ENCODE measurements at places on chromosomes 7 and 10.

- DNase-seq: no peak
These were observed 3.2 kb downstream of the VCL start for GRCh38 chr10:74000892-74001669.

DNA sequence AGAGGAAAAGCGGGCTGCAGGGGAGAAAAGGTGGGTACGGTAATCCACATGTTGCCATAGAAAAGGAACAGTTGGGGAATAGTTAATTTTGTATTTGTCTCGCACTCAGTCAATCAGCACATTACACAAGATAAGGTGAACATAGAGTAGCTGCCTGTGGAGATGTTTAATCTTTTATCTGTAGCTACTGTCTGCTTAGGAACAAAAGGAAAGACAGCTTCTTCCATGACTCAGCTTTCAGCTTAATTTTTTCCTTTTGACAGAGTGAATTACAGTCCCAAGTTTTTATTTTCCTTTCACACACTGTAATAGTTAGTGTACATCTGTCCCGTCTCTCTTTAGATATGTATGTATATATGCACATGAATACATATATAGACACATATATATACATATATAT lies 39.3 kb upstream of the PODXL start:
- DNase-seq: no peak

- no peak for DNase-seq
These were observed 50.2 kb downstream of the LOXL4 start for GRCh38 chr10:98217801-98218200.

DNA sequence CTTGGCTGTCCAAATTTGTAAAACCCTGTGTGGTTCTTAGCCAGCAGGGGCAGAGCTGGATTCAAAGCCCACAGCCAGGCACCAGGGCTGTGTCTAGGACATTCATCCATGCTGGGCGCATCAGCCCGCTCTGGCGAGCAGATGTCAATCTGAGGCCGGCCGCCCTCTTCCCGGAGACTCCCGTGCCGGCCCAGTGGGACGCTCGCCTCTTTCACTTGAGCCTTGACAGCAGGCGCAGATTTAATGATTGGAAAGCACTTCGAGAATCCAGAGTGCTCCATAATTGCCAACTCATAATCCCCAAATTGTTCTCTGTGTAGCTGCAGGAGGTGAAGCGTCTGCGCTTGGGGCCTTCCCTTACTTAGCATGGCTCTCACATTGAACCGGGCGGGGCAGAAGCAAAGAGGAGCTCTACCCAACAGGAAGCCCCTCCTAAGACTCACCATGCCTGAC lies 36.7 kb downstream of the SLIT1 start:
- DNase-seq: no peak

DNA sequence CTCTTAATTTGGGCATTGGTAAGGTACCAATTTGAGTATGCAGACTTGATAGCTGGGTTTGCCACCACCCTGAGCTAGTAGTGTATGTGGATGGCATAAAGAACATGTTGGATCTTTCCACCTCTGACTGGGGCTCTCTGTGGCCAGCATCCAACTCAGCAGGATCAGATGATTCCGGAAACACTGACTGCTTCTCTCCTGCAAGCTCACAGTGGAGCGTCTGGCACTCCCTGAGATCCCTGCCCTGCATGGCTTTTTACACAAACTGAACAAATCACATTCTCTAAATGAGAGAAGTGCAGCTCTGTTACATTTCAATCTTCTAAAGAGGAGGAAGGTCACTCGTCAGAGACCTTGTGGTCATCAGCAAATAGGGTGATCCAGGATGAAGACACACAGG lies 1057.5 kb downstream of the NRG3 start:
- no peak for DNase-seq

- no peak for DNase-seq
These were observed 56.5 kb downstream of the KIAA1549 start for GRCh38 chr7:138924501-138925225.

DNA sequence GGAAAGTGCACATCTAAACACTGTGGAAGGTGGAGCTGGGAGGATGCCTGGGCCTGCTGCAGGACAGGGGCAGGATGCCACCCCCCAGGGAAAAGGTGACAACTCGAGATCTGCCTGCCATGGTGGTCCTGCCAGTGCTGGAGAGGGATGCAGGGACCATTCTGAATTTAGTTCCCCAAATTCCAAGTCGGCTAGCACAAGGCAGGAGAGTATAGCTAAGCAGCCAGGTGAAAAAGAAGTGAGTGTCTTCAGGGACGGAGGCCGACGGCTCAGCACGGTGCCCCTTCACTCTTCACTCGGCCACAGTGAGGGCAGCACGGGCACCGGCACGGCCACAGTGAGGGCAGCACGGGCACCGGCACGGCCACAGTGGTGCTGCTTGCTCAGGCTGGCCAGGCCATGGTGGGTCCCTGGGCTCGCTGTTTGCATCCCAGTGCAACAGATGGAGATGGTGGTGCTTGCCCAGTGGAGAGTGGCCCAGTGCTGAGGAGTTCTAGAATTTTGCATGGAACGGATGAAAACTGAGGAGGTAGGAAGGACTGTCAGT lies 161.3 kb upstream of the SHH start:
- no peak for DNase-seq

GRCh38 chr10:30062090-30062489 lies 2.7 kb upstream of the JCAD start:
- no peak for DNase-seq

DNA sequence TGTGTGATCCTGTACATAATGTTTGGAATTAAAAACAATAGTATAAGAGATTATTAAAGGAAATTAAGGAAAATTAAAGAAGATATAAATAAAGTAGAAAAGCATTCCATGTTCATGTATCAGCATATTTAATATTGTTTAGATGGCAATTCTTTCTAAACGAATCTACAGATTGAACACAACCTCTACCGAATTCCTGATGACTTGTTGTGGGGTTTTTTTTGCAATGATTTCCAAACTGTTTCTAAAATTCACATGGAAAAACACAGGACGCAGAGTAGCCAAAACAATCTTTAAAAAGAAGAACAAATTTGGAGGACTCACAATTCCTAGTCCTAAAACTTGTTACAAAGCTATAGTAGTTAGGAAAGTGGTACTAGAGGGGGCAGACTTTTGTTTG lies 573.4 kb upstream of the IGFBP3 start:
- no peak for DNase-seq

DNA sequence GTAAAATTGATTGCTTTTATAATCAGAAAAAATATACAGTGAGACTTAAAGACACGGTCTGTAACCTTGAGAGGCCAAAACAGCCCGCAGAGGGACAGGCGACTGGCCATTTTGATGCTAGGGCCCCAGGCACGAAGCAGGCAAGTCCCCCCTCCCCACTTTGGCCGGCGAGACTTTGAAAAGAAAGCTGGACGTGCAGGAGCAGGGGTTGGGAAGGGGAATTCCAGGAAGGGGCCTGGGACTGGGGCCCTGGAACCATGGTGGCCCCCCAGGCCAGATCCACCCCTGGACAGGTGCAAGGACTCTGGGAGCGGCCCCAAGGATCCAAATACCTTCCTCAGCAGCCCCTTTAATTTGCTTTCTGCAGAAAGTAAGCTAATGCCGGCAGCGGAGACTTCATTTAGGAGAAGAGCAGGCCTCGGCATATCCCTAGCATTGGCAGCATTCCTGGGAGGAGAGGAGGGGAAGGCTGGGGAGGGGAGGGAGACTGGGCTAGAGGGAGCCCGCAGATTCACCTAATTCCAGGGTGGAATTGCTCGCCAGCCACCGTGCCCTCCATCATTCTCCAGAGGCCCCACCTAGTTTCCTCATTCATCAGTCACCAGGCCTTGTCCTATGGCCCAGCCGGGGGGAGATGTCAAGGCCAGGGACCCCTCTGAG lies 24.9 kb upstream of the TNRC18 start:
- DNase-seq: no peak

- DNase-seq: no peak
These were observed 67.2 kb upstream of the POT1 start for GRCh38 chr7:124996778-124997177.

All from CD4-positive, alpha-beta T cell treated with Interleukin-4 for 1 hour (primary cell).